Activated CD8-positive, alpha-beta memory T cell treated with anti-CD3 and anti-CD28 coated beads for 24 hours (primary cell): ENCODE measurements at places on chromosomes 6 and 20.

GRCh38 chr6:156344491-156344890, 432.7 kb upstream of the ARID1B start:
- DNase-seq = no peak

GRCh38 chr20:34549291-34549928, 9.1 kb upstream of the MAP1LC3A start:
- no peak for DNase-seq

GRCh38 chr6:167826896-167827582, at the start of gene AFDN:
Gene AFDN, plus strand, starts transcription at chr6:167826911. Its CDS starts 222 bp downstream, at chr6:167827133.
- DNase-seq = no peak

DNA sequence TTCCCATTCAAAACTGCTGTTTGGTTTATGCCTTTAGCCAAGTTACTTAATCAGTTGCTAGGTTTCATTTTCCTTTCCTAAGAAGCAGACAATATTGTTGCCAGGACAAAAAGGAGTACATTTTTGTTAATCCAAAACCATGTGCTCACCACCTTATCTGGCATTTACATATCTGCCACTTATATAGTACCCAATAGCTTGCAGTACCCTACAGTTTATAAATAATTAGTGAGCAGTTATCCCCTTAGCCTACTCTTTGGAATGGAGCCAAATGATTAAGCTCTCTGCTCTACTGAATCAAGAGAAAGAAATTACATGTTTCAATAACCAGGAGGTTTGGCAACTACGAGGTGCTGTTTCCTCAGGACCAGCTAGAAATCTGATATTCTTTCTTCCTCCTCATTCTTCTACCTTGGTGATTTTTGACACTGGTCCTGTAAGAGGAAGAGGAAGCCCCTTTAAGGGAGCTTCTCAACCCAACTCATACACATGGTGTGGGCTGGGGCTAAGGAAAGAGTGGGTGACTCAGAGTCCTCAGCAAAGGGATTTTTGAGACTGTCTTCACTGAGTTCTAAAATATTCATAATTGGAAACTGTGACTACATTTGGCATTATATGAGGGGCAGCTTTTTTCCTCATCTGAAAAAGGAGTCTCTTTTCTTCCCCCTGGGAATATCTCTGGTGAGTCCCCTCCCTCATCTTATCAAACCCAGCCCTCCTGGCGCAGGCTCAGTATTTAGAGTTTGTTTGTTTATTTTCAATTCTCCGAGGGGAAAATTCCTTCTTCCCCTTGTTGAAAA, 1.5 kb downstream of the ZNFX1 start:
- no peak for DNase-seq

DNA sequence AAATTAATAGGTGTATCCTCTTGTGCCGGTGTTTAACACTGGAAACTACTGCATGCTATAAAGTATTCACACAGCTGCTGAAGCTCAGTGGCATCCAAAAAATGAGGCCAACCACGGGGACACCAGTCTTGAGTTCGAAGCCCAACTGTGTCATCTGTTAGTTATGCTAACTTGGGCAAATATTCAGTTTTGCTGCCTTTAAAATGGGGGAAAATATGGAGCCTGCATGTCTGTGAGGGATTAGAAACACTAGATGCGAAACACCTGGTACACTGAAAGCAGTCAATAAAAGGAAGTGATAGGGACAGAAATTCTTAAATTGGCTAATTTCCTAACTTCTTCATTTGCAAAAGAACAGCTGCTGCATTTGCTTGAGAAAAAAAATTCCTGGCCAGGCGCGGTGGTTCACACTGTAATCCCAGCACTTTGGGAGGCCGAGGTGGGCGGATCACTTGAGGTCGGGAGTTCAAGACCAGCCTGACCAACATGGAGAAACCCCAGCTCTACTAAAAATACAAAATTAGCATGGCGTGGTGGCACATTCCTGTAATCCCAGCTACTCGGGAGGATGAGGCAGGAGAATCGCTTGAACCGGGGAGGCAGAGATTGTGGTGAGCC, 36.6 kb upstream of the MLIP start:
- DNase-seq = no peak

DNA sequence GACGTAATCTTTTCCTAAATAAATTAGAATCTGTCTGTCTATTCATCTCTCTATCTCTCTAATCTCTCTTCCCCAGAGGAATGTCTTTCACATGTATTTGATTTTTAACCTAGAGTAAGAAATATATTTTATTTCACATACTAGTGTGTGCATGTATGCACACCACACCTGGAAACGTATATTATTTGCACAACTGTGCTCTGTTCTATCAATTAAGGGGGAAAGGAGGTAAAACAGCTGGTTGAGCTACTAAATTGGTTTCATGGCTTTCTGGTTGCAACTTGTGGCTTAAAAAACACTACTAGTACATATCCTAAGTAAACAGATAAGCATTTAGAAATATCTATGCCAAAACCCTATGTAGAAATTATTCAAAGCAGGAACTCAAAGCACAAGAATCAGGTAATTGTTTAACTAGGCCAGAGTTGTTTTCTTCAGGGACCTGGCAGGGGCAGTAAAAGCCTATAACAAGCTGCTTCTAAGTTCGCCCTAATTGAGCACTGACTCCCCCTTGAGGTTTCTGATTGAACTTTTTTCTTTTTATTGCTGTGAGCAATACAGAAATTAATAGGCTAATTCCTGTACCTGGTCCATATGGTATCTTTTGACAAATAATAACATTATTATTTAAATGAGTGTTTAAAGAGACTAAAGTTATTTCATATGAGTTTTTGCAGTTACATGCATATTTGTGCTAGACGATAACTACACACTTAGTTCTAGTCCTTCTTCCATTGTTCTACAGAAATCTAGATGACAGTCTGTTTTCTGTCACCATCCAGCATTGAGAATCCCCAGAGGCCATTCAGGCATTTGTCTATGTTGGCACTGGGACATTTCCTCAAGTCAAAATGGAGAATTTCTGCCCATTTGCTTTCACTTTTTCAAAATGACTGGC, 88.6 kb downstream of the MCHR2 start:
- DNase-seq = no peak

- no peak for DNase-seq
Observed at GRCh38 chr20:43576108-43576507, 14.6 kb upstream of the IFT52 start.
